ENCODE measurements at places on chromosomes 3 and 15. TPM values are rescaled to one million over a fixed set of nuclear protein-coding genes. Genes with fewer than 3 reads are reported as not detected.

The AMT gene
- total RNA-seq = 6.4 TPM

The TMEM207 gene
- not detected for total RNA-seq

The CNTN3 gene
- total RNA-seq = not detected

The CCR3 gene
- 0.55 TPM for total RNA-seq

The FGF7 gene
- total RNA-seq = 0.11 TPM

The MUC13 gene
- not detected for total RNA-seq

The CFAP92 gene
- total RNA-seq = not detected

The CTXN2 gene
- not detected for total RNA-seq

The IL1RAP gene
- 14.6 TPM for total RNA-seq

The SCAANT1 gene
- not detected for total RNA-seq

The TRAT1 gene
- 164 TPM for total RNA-seq

The CHP1 gene
- 27.1 TPM for total RNA-seq

The LRRC49 gene
- 0.20 TPM for total RNA-seq

The SST gene
- not detected for total RNA-seq

The ATP13A5 gene
- total RNA-seq = not detected

All from CD4-positive, alpha-beta memory T cell (primary cell).